AG10803 (cell line): ENCODE measurements at places on chromosomes 16 and 17.

GRCh38 chr17:77127735-77128361 is 12.9 kb upstream of the SEC14L1 start:
- no peak for DNase-seq

- no peak for DNase-seq
These were observed 36.0 kb downstream of the USP32 start for GRCh38 chr17:60355663-60356594.

DNA sequence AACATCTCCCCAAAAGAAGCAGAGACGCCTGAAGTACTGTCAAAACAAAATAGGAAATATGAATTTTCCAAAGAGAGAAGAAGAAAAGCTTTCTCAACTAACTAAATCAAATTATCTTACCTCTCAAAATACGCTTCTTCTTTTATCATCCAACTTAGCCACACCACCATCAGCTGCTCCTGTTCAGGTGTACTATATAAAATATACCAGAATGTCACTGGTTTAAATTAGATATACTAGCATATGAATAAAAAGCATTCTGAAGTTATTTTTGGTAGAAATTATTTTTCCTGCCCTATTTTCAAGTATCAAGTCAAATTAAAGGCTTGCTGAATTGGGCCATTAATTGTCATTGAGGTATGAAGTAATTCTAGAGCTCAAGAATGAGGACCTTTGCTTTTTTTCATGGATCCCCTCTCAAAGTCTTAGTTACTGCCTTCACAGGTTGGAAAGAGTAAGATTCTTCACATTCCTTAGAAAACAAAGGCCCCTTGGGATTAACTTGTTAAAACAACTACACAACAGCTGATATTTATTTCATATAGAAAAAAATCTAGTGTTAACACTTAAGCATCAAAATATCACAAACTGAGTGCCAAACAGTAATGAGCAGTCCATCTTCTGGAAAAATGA is 30.1 kb downstream of the INTS2 start:
- no peak for DNase-seq

DNA sequence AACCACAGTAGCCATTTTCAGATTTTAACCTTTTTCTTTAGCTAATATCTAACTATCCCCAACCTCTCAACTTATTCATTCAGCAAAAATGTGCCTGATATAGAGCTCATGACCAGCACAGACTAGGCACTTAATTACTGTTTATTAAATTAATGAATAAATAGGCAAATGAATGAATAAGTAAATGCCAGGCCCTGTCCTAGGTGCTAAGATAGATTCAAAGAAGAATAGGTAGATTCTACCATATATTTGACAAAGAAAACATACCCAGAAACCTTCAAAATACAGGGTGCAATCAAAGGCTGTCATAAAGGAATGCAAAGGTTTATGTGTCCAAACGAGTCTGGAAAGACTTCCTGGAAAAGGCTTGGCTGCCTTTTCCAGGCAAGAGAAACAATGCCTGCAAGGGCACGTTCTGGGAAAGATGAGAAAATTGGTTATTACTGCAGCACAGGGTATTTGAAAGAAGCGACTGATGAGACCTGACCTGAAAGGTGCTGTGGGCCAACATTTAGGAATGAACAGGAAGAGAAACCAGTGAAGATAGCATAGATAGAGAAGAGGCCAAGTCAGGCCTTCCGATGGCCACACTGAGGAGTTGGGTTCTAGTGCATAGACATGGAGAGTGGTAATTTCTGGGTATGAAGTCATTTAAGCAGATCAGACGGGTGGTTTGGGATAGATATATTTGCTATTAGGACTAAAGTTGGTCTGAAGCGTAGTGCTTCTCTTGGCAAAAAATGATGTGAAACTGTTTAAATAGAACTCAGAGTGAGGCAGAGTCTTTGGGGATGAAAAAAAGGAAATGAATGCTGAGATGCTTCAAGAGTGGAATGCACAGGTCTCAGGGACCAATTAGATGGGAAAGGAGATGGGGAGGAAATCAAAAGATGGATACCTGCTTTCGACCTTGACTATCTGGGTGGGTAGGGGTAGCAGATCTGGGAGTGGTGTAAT is 11.4 kb upstream of the CCL2 start:
- DNase-seq = no peak

- DNase-seq = no peak
These were observed 2.4 kb upstream of the VWA3A start for GRCh38 chr16:22089910-22090309.

DNA sequence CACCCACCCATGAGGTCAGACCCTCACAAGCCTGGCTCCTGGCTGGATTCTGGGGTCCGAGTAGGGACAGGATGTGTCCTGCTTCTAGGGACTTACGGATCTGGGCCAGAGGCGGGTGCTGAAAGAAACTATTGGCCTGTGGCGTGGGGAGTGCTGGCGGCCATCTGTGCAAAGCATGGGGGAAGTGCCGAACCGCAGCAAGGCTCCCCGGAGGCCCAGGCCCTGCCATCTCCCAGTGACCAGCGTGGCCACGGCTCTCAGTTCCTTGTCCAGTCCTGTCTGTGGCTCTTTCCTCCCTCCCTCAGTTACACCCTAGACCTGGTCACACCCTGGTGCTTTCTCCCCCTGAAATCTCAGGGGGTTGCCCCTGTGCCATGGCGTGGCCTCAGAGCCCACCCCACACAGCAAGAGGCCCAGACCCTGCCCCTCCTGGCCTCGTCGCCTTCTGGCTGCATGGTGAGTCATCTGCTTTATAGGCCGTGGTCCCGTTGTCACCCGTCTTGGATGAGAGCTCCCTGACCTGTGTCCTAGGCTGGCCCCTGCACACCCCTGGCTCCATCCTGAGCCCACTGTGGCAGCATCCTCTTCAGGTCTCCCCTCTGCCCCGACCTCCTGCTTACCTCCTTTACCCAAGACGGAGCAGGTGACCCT is 54.5 kb downstream of the PRMT7 start:
- peak; percentile 37 for DNase-seq

DNA sequence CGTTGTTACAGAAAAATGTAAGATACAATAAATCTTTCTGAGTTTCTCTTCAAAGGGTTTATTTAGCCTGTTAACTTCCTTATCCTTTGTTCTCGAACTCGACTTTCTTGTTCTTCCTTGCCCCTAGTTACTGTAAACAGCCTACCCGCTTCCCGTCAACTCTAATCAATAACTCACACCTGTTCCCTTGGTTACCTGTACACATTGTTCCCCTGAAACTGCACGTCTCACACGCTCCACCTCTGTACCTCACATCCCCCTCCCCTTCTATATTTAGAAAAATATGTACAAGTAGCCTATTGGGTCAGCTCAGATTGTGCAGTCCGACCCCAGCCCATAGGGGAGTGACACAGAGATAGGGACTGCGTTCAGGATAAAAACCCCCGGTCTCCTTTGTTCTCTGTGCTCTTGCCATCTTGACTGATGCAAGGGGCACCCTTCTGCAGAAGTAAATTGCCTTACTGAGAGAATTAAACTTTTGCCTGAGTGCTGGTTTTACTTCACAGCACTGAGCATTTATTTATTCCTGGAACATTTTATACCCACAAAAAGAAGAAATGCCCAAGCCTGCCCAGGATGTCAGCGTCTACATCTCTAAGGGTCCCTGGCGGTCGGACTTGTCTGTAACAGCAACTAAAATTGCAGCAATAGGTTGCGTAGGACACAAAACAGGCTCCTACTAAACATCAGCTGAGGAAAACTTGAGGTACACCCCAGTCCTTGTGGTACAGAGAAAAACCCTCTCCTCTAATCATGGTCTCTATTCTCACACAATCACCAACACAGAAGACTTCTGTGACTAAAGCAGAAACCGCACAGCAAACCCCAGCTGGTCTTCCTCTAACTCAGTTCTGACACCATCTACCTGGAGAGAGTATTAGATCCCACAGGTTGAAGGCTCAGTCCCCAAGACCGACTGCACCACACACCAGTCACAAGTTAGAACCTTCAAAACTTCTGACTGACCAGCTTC is 11.3 kb downstream of the WDR45B start:
- DNase-seq = no peak

GRCh38 chr16:47634727-47635126 is 173.6 kb downstream of the PHKB start:
- no peak for DNase-seq

DNA sequence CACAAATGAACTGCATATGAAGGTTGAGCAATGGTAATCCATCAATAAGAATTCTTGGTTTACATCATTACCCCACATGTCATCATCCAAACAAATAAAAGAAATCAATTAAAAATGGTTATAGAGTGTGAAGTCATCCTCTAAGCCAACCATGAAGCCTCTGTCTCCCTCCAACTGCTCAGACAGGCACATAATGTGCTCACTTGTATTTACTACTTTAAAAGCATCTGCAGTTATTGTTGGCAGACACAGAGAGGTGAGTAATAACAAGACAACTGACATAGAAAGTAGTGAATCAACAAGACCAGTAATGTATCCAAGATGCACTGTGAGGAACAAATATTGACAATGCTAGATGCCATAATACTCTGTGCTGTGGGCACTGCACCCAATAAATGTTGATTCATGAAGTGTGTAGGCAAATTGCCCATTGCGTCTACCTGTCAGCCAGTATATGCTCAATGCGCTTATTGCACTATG is 20.0 kb downstream of the ADAMTS18 start:
- no peak for DNase-seq

- no peak for DNase-seq
These were observed 222.8 kb downstream of the CCDC182 start for GRCh38 chr17:57522042-57523005.

DNA sequence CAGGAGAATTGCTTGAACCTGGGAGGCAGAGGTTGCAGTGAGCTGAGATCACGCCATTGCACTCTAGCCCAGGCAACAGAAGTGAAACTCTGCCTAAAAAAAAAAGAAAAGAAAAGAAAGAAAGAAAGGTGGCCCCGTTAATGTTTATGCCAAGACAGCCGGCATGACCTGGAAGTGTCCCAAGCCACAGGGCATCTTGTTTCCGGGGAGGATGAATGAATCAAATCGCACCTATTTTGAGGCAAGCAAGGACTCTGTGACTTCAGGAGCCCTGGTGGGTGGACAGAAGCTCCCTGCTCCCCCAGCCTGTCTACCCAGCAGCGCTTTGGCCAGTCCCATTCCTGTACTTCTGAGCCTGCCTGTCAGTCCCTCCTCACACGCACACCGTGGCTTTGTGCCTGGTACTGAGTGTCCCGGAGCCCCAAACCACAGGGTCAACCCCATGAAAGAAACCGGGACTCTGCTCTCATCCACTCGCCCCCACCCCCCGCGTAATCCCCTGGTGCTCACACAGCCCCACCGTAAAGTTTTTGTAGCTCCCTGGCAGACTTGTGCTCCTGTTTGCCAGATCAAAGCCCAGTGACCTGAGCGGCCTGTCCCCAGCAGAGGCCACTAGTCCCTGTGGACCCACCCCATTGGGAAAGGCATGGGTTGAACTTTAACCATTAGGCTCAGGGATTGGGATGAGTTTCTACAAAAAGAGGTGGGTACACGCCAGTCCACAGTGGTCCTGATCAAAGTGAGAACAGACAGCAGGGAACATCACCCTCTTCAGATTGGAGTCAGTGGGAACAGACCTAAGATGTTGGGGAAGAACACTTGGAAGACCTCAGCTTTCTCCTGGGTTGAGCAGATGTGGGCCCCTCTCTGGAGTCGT is 19.3 kb downstream of the CD2BP2 start:
- peak; percentile 32 for DNase-seq
